Right renal pelvis (tissue), 4 donors: ENCODE measurements at places on chromosomes 3 and 15.

DNA sequence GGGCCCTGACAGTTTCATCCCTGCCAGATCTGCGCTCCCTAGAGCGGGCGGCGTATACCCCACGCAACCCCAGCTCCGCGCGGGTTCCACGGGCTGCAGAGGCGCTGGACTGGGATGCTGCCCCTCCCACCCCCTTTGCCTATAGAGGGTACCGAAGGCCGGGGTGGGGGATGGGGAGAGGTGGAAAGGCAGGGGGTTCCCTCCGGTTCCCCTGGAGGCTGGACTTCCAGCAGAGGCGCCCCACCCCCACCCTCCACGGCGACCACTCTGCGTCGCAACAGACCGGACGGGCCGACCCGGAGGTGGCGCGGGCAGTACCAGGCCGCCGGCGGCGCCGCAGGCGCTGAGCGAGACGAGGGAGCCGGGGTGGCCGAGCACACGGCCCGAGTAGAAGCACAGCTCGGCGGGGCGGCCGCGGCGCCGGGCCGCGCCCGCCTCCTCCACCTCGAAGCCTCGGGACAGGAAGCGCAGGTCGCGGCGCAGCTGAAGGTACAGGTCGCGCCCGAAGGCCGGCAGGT lies 995 bp downstream of the ADAMTS17 start:
- no peak for DNase-seq

- DNase-seq = no peak
These were observed 86.0 kb upstream of the VEPH1 start for GRCh38 chr3:157589211-157589610.

DNA sequence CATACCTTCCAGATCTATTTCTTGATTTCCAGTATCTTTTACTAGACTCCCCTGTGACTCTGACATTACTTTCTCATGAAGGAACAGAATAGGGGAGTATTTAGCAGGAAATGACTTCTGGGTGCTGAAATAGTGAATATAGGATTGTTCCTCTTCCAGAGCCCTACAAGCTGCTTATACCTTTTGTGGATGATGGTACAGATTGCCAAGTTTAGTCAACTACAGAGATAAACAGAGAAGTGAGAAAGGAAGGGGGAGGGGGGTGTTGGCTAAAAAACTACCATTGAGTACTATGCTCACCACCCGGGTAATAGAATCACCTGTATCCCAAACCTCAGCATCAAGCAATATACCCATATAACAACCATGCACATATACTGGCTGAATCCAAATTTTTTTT lies 298.3 kb upstream of the GPR149 start:
- no peak for DNase-seq

GRCh38 chr3:53354945-53355498 lies 7.7 kb upstream of the DCP1A start:
- DNase-seq = no peak
